ENCODE measurements at places on chromosomes 1 and 21. TPM values are rescaled to one million over a fixed set of nuclear protein-coding genes. Genes with fewer than 3 reads are reported as not detected.

The PTPRU gene
- total RNA-seq, result 7.0 TPM

The OPTC gene
- not detected for total RNA-seq

The SRGAP2C gene
- 12.7 TPM for total RNA-seq

The TDRKH gene
- total RNA-seq, result 2.2 TPM

The OR2T29 gene
- not detected for total RNA-seq

The USP33 gene
- 89.4 TPM for total RNA-seq

The CASQ2 gene
- total RNA-seq, result not detected

The PLEKHN1 gene
- 0.28 TPM for total RNA-seq

The RGS13 gene
- not detected for total RNA-seq

The HSD11B1 gene
- total RNA-seq, result 0.28 TPM

The AGMAT gene
- 0.28 TPM for total RNA-seq

The KMO gene
- total RNA-seq, result not detected

The MCOLN2 gene
- total RNA-seq, result 1.1 TPM

The TSACC gene
- not detected for total RNA-seq

The FCER1A gene
- total RNA-seq, result not detected

The SAMD13 gene
- 0.56 TPM for total RNA-seq

The MROH7 gene
- total RNA-seq, result not detected

The AMY2A gene
- total RNA-seq, result not detected

The MAB21L3 gene
- total RNA-seq, result not detected

The RAP1GAP gene
- under 0.01 TPM for total RNA-seq

The CYB561D1 gene
- total RNA-seq, result 5.7 TPM

The SMPDL3B gene
- total RNA-seq, result not detected

The DENND2C gene
- total RNA-seq, result 3.1 TPM

The TOR1AIP2 gene
- 109 TPM for total RNA-seq
